CD8-positive, alpha-beta memory T cell (primary cell): ENCODE measurements at places on chromosomes 12 and 14. TPM values are rescaled to one million over a fixed set of nuclear protein-coding genes. Genes with fewer than 3 reads are reported as not detected.

RERG gene
- polyA plus RNA-seq: not detected

RNF31 gene
- polyA plus RNA-seq: 71.5 TPM

TAPBPL gene
- 131 TPM for polyA plus RNA-seq

RXYLT1 gene
- polyA plus RNA-seq: 19.2 TPM

SDSL gene
- polyA plus RNA-seq: not detected

FAIM2 gene
- polyA plus RNA-seq: 0.72 TPM

LMNTD1 gene
- not detected for polyA plus RNA-seq

TMEM233 gene
- polyA plus RNA-seq: not detected

BHLHE41 gene
- not detected for polyA plus RNA-seq

DAO gene
- polyA plus RNA-seq: not detected

C12orf54 gene
- polyA plus RNA-seq: not detected

MAP1LC3B2 gene
- 5.8 TPM for polyA plus RNA-seq

ZNF26 gene
- 19.3 TPM for polyA plus RNA-seq

PRDM4 gene
- 25.2 TPM for polyA plus RNA-seq

DHH gene
- polyA plus RNA-seq: not detected

NPFF gene
- polyA plus RNA-seq: not detected

CPNE6 gene
- polyA plus RNA-seq: not detected

DEGS2 gene
- 0.72 TPM for polyA plus RNA-seq

FGF6 gene
- polyA plus RNA-seq: not detected

SMIM10L1 gene
- 8.4 TPM for polyA plus RNA-seq

TRAFD1 gene
- polyA plus RNA-seq: 55.6 TPM

TPH2 gene
- not detected for polyA plus RNA-seq

MIP gene
- polyA plus RNA-seq: 0.07 TPM

SYNDIG1L gene
- not detected for polyA plus RNA-seq

NRXN3 gene
- polyA plus RNA-seq: not detected

RIPK3 gene
- polyA plus RNA-seq: 15.4 TPM

TXNDC16 gene
- 1.8 TPM for polyA plus RNA-seq

PRKAG1 gene
- polyA plus RNA-seq: 45.9 TPM

OTX2 gene
- polyA plus RNA-seq: not detected

NEK9 gene
- 18.0 TPM for polyA plus RNA-seq

CMKLR1 gene
- 4.4 TPM for polyA plus RNA-seq

CD163 gene
- not detected for polyA plus RNA-seq

SMIM41 gene
- not detected for polyA plus RNA-seq

HOXC9 gene
- not detected for polyA plus RNA-seq

C3AR1 gene
- polyA plus RNA-seq: 15.5 TPM

TAS2R42 gene
- not detected for polyA plus RNA-seq

GUCY2C gene
- not detected for polyA plus RNA-seq

ZDHHC22 gene
- polyA plus RNA-seq: not detected

C12orf50 gene
- polyA plus RNA-seq: not detected

NOVA1 gene
- not detected for polyA plus RNA-seq

TAS2R46 gene
- not detected for polyA plus RNA-seq

FLRT2 gene
- not detected for polyA plus RNA-seq

ZFYVE26 gene
- polyA plus RNA-seq: 4.1 TPM

FSCB gene
- polyA plus RNA-seq: not detected

SLC35F4 gene
- polyA plus RNA-seq: not detected

RPS29 gene
- 8,830 TPM for polyA plus RNA-seq

P3H3 gene
- polyA plus RNA-seq: 2.9 TPM

STXBP6 gene
- not detected for polyA plus RNA-seq

NUMB gene
- polyA plus RNA-seq: 39.0 TPM

PROX2 gene
- polyA plus RNA-seq: not detected

TAS2R9 gene
- polyA plus RNA-seq: not detected

PHLDA1 gene
- 2.1 TPM for polyA plus RNA-seq
